Type B pancreatic cell (in vitro differentiated cells): ENCODE measurements at places on chromosomes 5 and 9.

DNA sequence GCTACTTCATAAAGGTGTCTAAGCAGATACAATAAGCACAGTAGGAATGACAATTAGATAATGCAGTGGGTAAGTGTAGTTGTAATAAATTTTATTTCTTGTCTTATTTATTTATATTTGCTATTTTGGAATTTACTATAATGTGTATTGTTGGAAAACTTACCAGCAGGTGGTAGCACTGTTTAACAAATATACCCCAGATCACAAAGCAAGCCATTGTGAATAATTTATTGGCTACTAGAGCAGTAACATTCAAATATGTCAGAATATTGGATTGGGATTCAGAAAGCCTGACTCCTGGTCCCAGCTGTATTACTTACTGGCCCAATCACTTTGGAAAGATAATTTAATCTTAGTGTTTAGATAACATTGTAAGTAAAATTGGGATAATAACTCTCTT, 78.0 kb downstream of the ISOC1 start:
- no peak for DNase-seq

- DNase-seq, result no peak
Observed at GRCh38 chr9:93416530-93417235, 34.8 kb upstream of the FAM120A start.

DNA sequence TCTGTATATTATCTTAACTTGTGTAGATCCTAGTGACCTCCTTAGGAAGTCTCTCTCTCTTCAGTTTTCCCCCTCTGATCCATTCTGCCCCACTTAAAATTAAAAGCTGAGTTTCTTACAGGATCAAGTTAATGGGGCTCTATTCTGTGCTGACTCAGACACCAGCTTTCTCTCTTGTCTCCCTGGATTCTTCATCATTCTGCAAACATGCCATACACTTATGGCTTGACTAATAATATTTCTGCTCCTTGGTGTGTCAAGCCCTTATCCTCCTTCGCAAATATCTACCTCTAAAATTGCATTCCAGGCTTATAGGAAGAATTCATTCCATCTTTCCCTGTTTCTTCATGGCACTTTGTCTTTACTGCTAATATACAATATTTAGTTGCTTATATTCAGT, 18.1 kb downstream of the LRRC70 start:
- DNase-seq, result no peak

GRCh38 chr5:158349987-158350386, 491.0 kb upstream of the CLINT1 start:
- no peak for DNase-seq

GRCh38 chr5:170270293-170271069, 27.1 kb downstream of the LCP2 start:
- DNase-seq, result no peak

DNA sequence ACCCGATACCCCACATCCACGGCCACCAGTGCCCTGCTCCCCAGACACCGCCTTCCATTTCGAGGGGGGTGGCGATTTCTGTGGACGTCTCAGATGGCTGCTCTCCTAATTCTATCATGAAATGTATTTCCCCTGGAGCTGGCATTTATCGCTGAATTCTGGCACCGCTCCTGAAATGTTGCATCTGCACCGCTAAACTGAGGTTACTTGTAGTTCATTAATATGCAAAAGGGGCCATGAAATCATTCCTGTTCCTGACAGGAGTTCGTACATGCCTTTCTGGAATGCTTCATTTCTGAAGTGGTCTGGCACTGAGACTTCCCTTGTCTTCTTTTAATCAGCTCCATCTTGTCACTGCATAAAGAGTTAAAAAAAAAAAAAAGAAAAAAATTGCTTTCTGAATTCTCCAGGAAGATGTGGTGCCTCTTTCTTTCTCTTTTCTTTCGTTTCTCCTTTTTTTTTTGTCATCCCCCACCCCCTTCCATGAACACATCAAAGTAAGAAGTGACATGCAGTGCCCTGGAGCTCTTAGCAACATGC, 97.7 kb upstream of the SMARCA2 start:
- no peak for DNase-seq
